Cortex of kidney (tissue), 1 donor: ENCODE measurements at places on chromosomes 1 and 21.

GRCh38 chr1:93033785-93034184 lies 45.3 kb upstream of the MTF2 start:
- no peak for DNase-seq

- DNase-seq = no peak
Measured at GRCh38 chr21:28604946-28605537, 387.6 kb downstream of the LTN1 start.

GRCh38 chr1:152442301-152442700 lies 28.2 kb upstream of the CRNN start:
- no peak for DNase-seq

DNA sequence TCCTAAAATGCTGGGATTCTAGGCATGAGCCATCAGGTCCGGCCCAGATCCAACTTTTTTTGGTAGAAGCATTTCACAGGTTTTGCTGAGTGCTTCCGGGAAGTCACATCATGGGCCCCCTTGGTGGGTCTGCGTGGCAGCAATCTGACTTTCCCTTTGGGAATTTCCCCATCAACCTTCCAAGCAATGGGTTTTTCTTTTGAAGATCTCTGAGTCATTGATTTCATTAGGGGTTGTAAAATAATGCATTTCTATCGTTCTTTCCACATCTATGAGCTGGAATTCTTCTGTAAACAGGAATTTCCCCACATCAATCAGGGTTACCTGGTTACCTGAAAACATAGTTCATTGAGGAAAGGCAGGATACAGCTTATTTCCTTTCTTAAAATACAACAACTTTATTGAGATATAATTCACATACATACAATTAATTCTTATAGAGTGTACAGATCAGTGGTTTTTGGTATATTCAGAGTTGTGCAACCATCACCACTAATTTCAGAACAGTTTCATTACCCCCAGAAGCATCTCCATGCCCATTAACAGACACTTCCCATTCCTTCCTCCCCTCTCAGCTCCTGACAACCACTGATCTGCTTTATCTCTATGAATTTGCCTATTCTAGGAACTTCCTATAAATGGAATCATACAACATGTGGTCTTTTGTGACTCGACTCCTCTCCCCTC lies 9.9 kb upstream of the ZBTB17 start:
- DNase-seq = no peak

GRCh38 chr1:34690269-34690668 lies 64.6 kb upstream of the GJB5 start:
- DNase-seq = no peak

GRCh38 chr1:41463516-41463915 lies 21.0 kb downstream of the EDN2 start:
- no peak for DNase-seq

- no peak for DNase-seq
Measured at GRCh38 chr1:77538956-77539518, 143.4 kb downstream of the ZZZ3 start.

- DNase-seq = no peak
Measured at GRCh38 chr1:160838888-160839287, 23.8 kb downstream of the CD244 start.

DNA sequence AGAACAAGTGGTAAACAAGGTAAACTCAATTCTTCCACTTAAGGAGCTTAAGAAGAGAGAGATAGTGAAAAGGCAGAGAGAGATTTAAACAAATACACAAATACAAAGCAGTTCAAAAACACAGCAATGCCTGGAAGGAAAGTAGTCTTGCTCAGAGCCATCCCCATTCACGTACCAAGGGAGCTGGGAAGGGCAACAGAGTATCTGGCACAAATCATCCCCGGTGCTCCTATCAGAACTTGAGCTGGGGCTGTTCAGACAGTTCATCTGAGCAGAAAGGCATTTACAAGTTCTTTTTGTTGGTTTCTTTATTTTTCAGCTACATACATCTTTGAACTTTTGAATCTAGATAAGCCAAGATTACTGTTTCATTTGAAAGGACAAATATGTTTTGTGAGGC lies 233.9 kb downstream of the KCNH1 start:
- no peak for DNase-seq

DNA sequence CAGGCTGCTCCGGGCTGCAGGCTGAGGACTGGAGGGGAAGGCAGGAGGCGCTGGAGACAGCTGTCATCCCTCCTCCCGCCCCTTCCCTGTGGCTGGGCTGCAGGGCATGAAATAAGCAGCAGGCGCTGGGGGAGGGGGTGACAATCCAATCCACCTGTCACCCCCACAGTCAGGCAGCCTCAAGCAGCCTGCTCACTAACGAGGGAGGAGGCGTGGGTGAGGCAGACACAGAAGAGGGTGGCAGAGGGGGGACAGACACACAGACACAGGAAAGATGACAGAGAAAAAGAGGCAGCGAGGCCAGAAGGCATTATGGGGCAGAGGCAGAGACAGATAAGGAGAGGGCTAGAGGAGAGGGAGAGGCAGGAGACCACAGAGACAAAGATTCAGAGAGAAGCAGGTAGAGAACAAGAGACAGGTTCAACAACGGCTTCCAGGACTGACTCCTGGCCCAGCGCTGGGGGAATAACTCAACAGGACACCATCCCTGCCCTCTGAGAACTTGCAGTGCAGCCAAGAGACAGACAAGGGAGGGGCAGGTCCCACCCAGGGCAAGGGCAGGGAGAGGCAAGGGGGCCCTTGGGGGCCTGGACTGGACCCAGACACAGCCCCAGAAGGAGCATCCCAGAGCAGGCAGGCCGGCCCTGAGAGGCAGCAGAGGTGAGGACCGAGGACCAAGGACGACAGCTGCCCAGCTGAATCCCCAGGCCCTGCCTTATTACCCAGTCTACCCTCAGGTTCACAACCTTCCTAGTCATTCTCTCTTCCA lies 11.2 kb downstream of the MEF2D start:
- no peak for DNase-seq
